Stimulated activated naive CD4-positive, alpha-beta T cell (primary cell): ENCODE measurements at places on chromosomes 5 and 9.

GRCh38 chr9:72485821-72486593 is 35.4 kb upstream of the TMC1 start:
- no peak for DNase-seq

GRCh38 chr9:110579034-110579861 is at the start of gene SVEP1:
Gene SVEP1 (minus strand): TSS chr9:110579741. CDS start chr9:110579543, 198 bp downstream.
- no peak for DNase-seq

DNA sequence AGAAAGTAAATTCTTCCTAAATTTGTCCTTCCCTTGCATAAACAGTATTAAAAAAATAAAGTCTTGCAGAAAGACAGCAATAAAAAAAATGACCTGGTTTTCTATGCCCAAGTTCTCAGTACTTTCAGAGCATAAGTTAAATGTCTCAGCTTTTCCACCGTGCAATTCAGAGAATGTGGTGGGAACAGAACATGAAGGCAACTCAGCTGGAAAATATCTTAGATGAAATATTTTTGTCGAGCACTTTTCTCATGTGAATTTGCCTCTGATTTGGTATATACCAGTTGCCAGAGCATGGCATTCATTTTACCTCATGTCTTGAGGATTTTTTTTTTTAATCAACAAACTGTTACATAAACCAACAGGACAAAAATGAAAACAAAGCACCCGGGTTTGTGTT is 176.1 kb downstream of the CETN3 start:
- DNase-seq: no peak

- no peak for DNase-seq
Observed at GRCh38 chr9:6460189-6460768, 47.3 kb downstream of the UHRF2 start.

DNA sequence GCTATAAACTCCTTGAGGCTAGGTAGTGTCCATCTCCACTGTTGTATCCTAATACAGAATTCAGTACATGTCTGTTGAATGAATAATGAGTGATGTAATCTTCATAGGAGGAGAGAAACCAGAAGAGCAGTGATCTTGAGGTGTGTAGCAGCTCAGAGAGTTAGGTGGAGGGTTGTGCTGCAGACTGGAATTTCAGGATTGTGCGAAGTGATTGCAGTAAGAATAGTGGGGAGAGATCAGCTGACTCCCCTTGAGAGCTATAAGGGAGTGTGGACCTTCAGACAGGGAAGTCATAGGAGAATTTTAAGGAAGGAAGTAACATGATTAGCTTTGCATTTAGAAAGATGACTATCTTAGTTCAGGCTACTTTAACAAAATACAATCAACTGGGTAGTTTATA is 4.4 kb downstream of the SNX24 start:
- no peak for DNase-seq

DNA sequence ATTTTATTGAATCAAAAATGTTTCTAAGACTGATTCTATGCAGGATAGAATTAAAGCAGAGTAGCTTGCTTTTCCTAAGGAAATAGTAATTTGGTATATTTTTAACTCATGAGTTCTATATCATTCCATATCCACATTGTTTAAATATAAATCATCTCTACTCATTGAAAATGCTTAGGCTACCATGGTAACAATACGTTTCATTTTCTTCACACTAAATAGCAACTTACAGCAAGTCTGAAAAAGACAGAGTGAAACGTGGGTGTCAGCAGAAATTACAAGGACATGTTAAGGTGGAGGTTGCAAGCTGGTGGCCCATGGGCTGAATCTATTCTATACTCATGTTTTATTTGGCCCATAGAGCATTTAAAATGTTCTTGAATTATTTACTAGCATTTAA is 487.9 kb downstream of the ARHGEF28 start:
- DNase-seq: no peak

DNA sequence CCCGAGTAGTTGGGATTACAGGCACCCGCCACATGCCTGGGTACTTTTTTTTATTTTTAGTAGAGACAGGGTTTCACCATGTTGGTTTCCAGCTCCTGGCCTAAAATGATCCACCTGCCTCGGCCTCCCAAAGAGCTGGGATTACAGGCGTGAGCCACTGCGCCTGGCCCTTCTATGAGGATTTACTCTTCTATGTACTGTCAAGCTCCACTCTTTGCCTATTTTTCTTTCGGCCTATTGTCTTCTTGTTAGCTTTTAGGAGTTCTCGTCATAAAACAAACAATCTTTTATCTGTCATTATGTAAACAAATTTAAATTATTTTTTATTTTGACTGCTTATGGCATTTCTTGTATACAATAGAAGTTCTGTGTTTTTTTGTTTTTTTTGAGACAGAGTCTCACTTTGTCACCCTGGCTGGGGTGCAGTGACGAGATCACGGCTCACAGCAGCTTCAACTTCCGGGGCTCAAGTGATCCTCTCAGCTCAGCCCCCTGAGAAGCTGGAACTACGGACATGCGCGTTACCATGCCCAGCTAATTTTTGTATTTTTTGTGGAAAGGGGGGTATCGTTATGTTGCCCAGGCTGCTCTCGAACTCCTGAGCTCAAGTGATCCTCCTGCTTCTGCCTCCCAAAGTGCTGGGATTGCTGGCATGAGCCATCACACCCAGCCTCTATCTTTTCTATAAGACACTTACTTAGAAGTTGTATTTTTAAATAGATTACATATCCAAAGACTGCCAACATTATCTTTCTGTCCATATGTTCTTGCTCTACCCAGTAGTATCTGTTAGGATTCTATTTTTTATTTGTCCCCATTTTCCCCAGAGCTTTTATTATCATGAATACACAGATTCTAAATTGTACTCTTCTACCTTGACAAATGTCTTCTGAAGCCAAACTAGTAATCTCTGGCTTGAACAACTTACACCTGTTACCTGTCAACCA is 29.2 kb downstream of the CSNK1A1 start:
- DNase-seq: no peak

DNA sequence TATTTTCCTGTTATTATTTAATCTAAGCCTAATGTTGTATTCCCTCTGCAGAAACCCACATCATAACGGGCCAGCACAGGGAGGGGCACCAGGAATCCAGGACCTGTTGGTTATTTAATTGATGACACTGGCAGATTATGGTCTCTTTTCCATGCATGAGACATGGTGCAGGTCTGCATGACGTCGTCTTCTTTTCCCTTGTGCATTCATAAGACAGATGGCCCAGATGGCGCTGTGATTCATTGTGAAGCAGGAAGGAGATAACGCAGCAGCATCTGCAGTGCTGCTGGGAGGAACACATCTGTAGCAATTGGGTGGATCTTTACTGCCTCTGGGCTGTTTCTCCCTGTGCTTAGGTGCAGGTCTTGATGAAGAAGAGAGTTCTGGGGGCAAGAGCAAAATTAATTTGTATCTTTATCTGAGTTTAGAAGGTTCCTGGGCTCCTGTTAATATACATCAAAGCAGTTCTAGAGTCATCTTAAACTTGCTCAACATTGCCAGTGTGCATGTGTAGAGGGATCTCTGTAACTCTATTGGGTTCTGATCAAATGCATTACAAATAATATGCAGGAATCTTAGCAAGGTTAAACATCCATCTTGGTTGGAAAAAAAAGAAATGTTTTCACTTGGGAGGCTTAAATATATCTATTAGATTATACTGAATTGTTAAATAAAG is 176.1 kb downstream of the PCSK1 start:
- no peak for DNase-seq

GRCh38 chr9:123947326-123947725 is 17.4 kb upstream of the DENND1A start:
- no peak for DNase-seq
